ENCODE measurements at places on chromosomes 13 and 19. TPM values are rescaled to one million over a fixed set of nuclear protein-coding genes. Genes with fewer than 3 reads are reported as not detected.
A peak's percentile ranks its signal among the peaks of the same experiment; 100 is the strongest.

DNA sequence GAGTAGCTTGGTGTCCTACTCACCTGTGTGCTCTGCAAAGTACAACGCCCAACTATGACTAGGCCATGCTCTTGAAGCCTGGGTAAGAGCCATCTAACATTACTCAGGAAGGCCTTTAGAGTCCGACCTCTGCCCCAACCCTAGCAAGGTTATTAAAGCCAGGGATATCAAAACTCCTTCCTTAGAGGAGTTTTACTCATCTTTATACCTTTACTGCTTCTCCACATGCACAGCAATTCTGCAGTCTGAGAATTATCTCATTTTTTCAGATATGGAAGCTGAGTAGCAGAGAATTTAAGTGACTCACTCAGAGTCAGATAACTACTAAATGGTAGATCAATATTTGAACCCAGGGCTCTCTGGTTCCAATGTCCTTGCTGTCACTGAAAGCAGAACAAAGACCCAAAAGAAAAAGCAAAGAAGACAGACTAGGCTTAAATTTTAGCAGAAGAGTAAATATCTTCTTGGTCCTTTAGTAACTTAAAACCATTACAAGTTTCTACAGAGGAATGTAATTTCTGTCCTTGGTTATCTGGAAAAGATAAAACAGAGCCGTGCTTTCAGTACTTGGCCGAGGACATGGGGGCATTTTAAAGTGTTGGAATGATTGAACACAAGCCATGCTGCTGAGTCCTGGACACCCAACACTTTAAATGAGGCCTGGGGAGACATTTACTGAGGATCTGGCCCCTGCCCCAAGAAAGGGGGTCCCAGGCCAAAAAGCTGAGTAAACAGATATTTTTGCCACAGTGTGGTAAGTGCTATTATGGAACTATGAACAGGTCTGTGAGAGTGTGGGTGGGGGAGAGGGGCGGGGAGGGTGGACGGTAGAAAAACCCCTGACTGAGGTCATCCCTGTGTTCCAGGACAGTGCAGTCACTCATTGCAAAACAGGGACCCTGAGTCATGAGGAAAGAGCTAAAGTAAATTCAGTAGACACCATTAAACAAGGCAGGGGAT lies 18.4 kb upstream of the KPNA3 start:
- no peak overlapping the region for H3K4me3 ChIP-seq
- DNase-seq, result no peak
- H3K36me3 ChIP-seq, result no peaks in the 10 kb centered on the region
- H3K4me1 ChIP-seq, result no peaks in the 10 kb centered on the region
- peaks cover 5% of the 10 kb centered on the region for H3K27me3 ChIP-seq

- H3K4me1 ChIP-seq, result no peaks in the 10 kb centered on the region
- DNase-seq, result no peak
- no peaks in the 10 kb centered on the region for H3K27me3 ChIP-seq
- no peaks in the 10 kb centered on the region for H3K36me3 ChIP-seq
- no peak overlapping the region for H3K27ac ChIP-seq
- no peak overlapping the region for H3K4me3 ChIP-seq
These were observed 119.4 kb downstream of the STOML3 start for GRCh38 chr13:38871275-38871674.

GRCh38 chr13:112963641-112964040 lies 5.4 kb upstream of the MCF2L start:
- no peaks in the 10 kb centered on the region for H3K27me3 ChIP-seq
- H3K4me1 ChIP-seq, result peaks cover 9% of the 10 kb centered on the region
- no peaks in the 10 kb centered on the region for H3K36me3 ChIP-seq
- H3K4me3 ChIP-seq, result no peak overlapping the region
- no peak overlapping the region for H3K27ac ChIP-seq
- DNase-seq, result no peak

- DNase-seq, result no peak
- H3K27ac ChIP-seq, result no peak overlapping the region
- H3K36me3 ChIP-seq, result no peaks in the 10 kb centered on the region
- peaks cover 42% of the 10 kb centered on the region for H3K27me3 ChIP-seq
- H3K4me1 ChIP-seq, result peaks cover 16% of the 10 kb centered on the region
These were observed 493 bp upstream of the LHFPL6 start for GRCh38 chr13:39603424-39603947.

DNA sequence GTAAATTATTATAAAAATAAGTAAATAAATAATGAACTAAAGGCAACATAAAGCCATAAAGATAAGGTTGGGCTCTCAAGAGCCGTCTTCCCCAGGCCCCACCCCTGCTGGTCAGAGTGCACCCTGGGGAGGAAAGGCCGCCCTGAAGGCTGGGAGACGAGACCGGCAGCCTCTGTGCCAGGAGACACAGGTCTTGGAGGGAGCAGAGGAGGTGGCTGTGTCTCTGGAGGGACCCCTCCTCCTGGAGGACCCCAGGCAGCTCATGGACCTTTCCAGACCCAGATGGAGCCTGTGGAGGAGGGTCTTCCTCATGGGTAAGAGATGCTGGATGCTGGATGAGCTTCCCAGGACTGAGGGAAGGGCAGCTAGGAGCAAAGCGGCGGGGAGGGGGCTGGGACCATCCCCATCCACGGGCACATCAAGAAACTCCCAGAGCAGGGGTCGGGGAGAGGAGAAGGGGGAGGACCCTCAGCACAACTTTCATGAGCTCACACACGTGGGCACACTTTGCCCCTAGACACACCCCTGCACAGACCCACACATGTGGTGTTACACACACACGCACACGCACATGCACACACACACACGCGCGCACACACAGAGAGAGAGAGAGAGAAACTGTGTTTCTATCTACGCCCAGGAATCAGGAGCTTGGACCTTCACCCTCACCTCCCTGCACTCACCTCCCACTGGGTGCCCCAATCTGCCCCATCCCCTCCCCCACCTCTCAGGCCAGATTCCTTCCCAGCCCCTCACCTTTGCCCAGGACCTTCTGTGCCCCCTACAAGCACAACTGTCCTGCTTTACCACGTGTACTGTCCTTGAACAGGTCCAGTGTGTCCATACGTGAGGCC lies at the start of gene CEACAM18:
TSS of gene CEACAM18 (plus strand) at position 159 of the 854 bp plus-strand sequence.
- H3K4me3 ChIP-seq, result no peak within 1 kb of the TSS
- no peaks in the 10 kb centered on the region for H3K36me3 ChIP-seq
- DNase-seq, result no peak
- H3K27me3 ChIP-seq, result peaks cover 19% of the 10 kb centered on the region

GRCh38 chr19:17322854-17323253 lies 11.8 kb downstream of the ANO8 start:
- peaks cover 7% of the 10 kb centered on the region for H3K4me1 ChIP-seq
- no peak overlapping the region for H3K4me3 ChIP-seq
- H3K27me3 ChIP-seq, result no peaks in the 10 kb centered on the region
- H3K36me3 ChIP-seq, result peaks cover 31% of the 10 kb centered on the region
- no peak for DNase-seq

- no peak for DNase-seq
- H3K27ac ChIP-seq, result no peak overlapping the region
- no peaks in the 10 kb centered on the region for H3K27me3 ChIP-seq
- H3K4me3 ChIP-seq, result peak overlapping the region; percentile 72
- H3K36me3 ChIP-seq, result peaks cover 9% of the 10 kb centered on the region
These were observed 671 bp downstream of the MCOLN1 start for GRCh38 chr19:7522923-7523667.

- H3K27ac ChIP-seq, result no peak overlapping the region
- DNase-seq, result no peak
- no peaks in the 10 kb centered on the region for H3K27me3 ChIP-seq
- H3K4me1 ChIP-seq, result no peaks in the 10 kb centered on the region
These were observed 77.1 kb upstream of the MBNL2 start for GRCh38 chr13:97145057-97145456.

GRCh38 chr19:35742121-35742724 lies at the start of gene IGFLR1:
Gene IGFLR1 (minus strand): TSS chr19:35742452. CDS start chr19:35741180, 1,272 bp downstream.
- H3K4me3 ChIP-seq, result peak within 1 kb of the TSS; percentile 91
- peak; percentile 89 for DNase-seq
- H3K27me3 ChIP-seq, result no peaks in the 10 kb centered on the region
- H3K36me3 ChIP-seq, result peaks cover 20% of the 10 kb centered on the region
- peak within 1 kb of the TSS; percentile 79 for H3K27ac ChIP-seq

GRCh38 chr13:82747291-82747690 lies 1135.0 kb downstream of the SLITRK1 start:
- no peak overlapping the region for H3K27ac ChIP-seq
- no peaks in the 10 kb centered on the region for H3K36me3 ChIP-seq
- H3K4me1 ChIP-seq, result no peaks in the 10 kb centered on the region
- no peak overlapping the region for H3K4me3 ChIP-seq
- no peak for DNase-seq

DNA sequence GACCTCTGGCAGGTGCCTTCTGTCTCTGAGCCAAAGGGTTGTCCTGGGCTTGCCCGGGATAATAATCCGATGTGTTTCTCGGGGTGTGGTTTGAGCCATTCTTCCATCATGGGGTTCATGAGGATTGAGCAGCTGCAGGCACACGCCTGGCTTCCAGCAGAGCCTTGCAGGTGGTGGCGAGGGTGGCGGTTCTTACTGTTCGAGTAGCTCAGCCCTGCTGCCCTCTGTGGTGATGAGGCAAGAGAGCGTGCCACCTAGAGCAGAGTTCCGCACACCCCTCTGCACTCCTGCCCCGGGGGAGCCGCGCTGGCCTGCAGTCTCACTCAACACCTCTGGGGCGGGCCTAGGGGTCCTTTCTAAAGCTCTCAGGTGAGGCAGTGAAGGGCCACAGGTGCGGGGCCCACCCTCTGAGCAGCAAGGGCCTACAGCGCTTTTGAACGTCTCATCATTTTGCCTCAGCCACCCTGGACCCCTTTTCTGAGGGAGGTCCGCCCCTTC lies 3.8 kb downstream of the SCN1B start:
- H3K4me1 ChIP-seq, result peaks cover 17% of the 10 kb centered on the region
- H3K27ac ChIP-seq, result no peak overlapping the region
- no peak for DNase-seq

GRCh38 chr13:46278474-46278873 lies 66.7 kb downstream of the LRRC63 start:
- no peaks in the 10 kb centered on the region for H3K36me3 ChIP-seq
- H3K27ac ChIP-seq, result no peak overlapping the region
- DNase-seq, result no peak
- no peaks in the 10 kb centered on the region for H3K4me1 ChIP-seq
- H3K27me3 ChIP-seq, result no peaks in the 10 kb centered on the region
- no peak overlapping the region for H3K4me3 ChIP-seq

DNA sequence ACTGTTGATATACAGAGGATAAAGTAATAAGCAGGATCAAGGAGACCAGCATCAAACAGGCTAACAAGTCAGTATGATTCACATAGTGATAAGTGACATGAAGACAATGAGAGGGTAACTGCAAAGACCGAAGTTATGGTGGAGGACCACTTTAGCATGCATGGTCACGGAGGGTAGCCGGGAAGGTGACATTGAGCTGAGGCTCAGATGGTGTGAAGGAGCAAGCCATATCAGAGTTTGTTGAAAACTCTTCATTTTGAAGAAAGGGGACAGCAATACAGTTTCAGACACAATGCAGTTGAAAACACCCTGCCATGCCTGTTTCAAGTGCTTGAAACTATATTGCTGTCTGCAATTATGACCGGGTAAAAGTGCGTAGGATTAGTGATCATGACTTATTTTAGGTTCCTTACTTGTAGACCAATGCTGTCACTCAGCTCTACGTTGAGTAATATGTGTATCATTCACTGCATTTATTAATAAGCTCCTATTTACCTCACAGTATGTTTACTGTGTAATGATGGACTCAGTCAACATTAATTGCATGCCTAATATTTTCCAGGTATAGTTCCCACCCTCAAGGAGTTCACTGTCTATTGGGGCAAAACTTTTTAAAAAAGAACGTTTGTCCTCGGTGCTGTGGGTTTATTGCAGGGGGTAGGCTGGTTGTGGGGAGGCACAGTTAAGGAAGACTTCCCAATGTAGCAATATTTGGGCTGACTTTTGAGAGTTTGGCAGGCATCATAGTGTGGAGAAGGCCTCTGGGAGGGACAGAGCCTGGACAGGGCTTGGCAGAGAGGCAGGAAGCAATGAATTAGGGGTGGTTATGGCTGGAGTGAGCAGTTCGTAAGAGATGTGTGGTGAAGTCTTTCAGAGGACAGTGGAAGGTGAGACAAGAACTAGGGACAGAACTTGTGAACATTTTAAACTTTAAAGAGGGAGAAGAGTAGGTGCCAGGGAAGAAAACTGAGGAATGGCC lies 3.2 kb downstream of the UBAC2 start:
- H3K4me3 ChIP-seq, result peak overlapping the region; percentile 37
- H3K27ac ChIP-seq, result peak overlapping the region; percentile 57
- DNase-seq, result no peak
- H3K4me1 ChIP-seq, result peaks cover 66% of the 10 kb centered on the region

GRCh38 chr13:106628936-106629659 lies 61.2 kb upstream of the ARGLU1 start:
- H3K27me3 ChIP-seq, result peaks cover 8% of the 10 kb centered on the region
- H3K4me3 ChIP-seq, result no peak overlapping the region
- no peak for DNase-seq
- H3K4me1 ChIP-seq, result no peaks in the 10 kb centered on the region
- H3K27ac ChIP-seq, result no peak overlapping the region
- H3K36me3 ChIP-seq, result no peaks in the 10 kb centered on the region

DNA sequence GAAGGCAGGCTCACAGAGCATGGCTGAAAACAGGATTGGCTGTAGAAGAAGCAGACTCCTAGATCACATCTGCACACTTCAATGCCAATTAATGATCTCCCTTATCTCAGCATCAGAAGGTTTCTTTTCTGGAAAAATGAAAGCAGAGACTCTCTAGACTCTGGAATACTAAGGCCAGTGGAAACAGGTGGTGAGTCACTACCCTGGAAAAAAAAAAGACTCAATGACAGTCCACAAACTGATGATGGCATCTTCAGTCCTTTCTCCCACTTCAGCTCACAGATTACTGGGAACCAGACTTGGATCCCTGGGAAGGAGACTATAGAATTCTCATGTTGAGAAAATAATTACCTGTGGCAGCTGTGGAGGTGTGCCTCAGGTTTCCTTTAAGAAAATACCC lies 47.5 kb upstream of the MBNL2 start:
- no peak for DNase-seq
- H3K4me1 ChIP-seq, result no peaks in the 10 kb centered on the region
- no peak overlapping the region for H3K27ac ChIP-seq
- H3K36me3 ChIP-seq, result no peaks in the 10 kb centered on the region
- no peaks in the 10 kb centered on the region for H3K27me3 ChIP-seq

GRCh38 chr13:82800391-82800790 lies 1081.9 kb downstream of the SLITRK1 start:
- no peak overlapping the region for H3K27ac ChIP-seq
- DNase-seq, result no peak
- no peaks in the 10 kb centered on the region for H3K4me1 ChIP-seq
- no peak overlapping the region for H3K4me3 ChIP-seq

The CGB2 gene
- total RNA-seq, result not detected

The LATS2 gene
- total RNA-seq, result 6.2 TPM

The GPC6 gene
- not detected for total RNA-seq

The C19orf67 gene
- not detected for total RNA-seq

Measured in CD4-positive, alpha-beta T cell (primary cell).